ENCODE measurements at places on chromosomes 13 and 19.

GRCh38 chr13:105814219-105814901, 721.1 kb downstream of the EFNB2 start:
- DNase-seq = no peak

DNA sequence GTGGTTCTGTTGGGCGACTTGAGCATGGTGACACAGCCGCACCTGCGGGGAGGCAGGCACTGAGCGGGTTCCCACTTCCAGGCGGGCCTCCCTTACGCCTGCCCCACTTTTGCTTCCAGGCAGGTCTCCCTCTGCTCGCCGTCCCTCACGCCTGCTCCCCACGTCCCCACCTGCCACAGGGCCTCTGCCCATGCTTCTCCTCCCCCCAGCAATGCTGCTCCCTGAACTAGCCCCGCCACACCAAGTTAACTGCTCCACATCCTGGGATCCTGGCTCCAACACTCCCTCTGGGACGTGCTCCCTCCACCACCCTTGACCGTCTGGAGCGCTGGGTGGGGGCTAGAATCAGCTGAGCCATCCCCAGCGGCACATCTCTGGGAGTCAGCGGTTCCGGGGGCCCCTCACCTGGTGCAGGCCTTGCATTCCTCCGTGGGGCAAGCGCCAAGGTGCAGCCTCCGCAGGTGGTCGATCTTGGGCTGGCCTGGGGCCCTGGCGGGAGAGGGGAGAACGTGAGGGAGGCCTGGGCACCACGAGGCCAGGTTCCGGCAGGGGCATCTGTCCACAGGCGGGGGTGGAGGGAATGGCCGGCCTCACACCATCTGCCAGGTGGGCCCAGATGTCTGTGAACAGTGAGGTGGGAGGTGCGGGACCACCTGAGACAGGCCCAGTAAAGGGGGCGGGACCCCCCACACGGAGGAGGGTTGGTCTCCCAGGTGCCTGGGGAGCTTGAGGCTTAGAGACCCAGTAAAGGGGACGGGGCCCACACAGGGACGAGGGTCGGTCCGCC, 9.2 kb downstream of the CFD start:
- no peak for DNase-seq

- no peak for DNase-seq
These were observed 14.4 kb downstream of the MICOS13 start for GRCh38 chr19:5665781-5666513.

DNA sequence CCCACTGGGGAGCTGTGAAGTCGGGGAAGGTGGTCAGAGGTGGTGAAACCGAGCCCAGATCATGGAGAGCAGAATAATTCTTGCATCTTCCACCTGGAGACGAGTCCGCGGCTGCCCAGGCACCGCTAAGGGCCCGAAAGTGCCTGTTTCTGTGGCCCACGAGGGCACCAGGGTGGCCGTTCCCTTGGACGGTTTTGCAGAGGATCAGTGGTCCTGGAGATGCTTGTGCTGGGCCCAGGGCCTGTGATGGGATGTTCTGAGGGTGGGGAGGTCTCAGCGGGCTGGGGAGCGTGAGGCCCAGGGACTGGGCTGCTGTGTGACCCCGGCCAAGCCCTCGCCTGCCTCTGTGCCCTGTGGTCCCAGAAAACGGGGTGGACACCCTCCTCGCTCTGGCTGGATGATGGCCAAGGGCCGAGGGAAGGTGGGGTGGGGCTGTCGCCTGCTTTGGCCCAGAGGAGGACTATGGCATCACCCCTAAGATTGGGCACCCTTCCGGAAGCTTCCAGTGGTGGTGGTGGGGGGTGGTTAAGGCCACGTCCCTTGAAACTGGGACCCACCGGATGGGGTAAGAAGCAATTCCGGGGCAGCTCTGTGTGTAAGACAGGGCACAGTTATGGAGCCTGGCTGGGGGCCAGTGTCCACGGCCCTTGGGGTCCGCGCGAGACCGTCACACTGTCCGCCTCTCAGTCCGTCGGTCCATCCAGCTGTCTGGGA, 51.3 kb upstream of the NFIC start:
- no peak for DNase-seq

DNA sequence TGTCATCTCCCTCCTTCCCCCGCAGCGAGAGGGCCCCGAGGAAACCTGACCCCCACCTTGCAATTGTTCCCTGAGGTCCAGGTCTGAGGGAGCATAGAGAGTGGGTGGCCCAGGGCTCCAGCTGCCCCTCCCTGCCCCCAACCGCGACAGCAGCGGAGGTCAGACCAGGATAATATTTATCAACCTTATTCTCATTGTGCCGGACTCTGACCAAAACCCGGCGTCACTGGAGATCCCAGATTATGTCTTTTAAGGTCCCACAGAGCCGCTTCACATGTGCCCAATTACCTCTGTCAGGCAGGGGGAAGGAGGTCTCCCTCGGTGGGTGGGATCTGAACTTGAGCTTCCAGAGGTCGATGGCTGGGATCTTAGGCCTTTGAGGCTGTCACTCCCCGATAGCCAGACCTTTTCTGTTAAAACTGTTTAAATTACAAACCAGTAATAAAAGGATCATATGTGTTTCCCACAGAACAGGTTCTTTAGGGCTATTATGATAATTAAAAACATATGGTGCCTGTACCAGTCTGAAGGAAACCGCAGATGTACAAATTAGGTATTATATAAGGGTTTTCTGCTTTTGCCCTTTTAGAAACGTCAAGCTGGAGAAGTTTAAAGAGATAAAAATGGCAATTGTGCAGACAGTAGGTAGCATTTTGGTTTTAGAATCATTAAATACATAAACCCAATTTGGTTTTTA, 195.5 kb downstream of the ZNF536 start:
- no peak for DNase-seq

DNA sequence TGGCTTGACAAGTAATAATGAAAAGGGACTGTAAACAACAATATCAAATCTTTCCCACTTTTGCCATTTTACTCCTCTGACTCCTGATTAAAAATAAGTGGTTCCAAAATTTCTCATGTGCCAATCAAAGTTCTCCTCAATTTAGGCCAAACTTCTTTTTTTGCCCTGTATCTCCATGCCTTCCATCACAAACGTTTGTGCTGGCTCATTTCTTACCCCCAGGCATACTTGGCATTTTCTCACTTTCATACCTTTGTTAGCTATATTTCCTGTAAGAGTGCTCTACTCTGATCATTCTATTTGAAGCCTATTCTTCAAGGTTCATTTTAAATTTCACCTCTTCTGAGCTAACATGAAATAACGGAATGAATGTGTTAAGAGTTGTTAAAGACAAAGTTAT, 10.0 kb upstream of the FNDC3A start:
- DNase-seq = no peak

GRCh38 chr19:31071136-31071855, 277.9 kb downstream of the TSHZ3 start:
- DNase-seq = no peak
